Dermis blood vessel endothelial cell (primary cell): ENCODE measurements at places on chromosomes 5 and 9. TPM values are rescaled to one million over a fixed set of nuclear protein-coding genes. Genes with fewer than 3 reads are reported as not detected.

PCDHA1 gene
- total RNA-seq: 0.17 TPM in 1 of 2 replicates, not detected in the other

TMEM232 gene
- 0.37 and 1.7 TPM in 2 replicates for total RNA-seq

DOCK2 gene
- total RNA-seq: 0.17 and 0.28 TPM in 2 replicates

IARS1 gene
- 124 and 197 TPM in 2 replicates for total RNA-seq

SLC34A3 gene
- not detected in 2 replicates for total RNA-seq

SLC45A2 gene
- 0.09 TPM in 1 of 2 replicates, not detected in the other for total RNA-seq

NEUROG1 gene
- total RNA-seq: not detected in 2 replicates

SHOC1 gene
- total RNA-seq: not detected in 2 replicates

ACOT12 gene
- 0.37 TPM in 1 of 2 replicates, not detected in the other for total RNA-seq

CMBL gene
- total RNA-seq: 3.6 and 6.3 TPM in 2 replicates

DDX4 gene
- 0.17 TPM in 1 of 2 replicates, not detected in the other for total RNA-seq

CCNH gene
- 62.5 and 74.0 TPM in 2 replicates for total RNA-seq

GRCh38 chr5:124888622-124889485 lies 142.4 kb upstream of the ZNF608 start:
- DNase-seq: no peak

- DNase-seq: no peak
These were observed 387.4 kb downstream of the FGF10 start for GRCh38 chr5:44001675-44002380.

DNA sequence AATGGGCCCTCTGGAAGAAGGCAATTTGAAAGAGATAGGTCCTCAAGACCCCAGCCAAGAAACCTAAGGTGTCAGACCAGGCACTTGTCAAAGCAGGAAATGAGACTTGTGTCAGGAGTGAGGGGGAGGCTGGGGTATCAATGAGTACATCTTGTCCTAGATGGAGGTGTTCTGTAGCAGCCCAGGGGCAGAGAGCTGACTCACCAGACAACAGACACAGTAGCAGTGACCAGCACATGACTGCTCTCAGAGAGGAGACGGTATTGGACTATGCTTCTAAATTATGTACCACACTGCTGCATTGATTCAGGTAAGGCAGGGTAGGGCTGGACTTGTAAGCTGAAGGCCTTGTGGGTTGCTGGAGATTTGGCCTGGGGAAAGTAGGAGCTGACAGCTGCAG lies 551.2 kb upstream of the KLF4 start:
- DNase-seq: peak; percentile 12

GRCh38 chr5:37881359-37881758 lies 41.5 kb upstream of the GDNF start:
- DNase-seq: no peak

DNA sequence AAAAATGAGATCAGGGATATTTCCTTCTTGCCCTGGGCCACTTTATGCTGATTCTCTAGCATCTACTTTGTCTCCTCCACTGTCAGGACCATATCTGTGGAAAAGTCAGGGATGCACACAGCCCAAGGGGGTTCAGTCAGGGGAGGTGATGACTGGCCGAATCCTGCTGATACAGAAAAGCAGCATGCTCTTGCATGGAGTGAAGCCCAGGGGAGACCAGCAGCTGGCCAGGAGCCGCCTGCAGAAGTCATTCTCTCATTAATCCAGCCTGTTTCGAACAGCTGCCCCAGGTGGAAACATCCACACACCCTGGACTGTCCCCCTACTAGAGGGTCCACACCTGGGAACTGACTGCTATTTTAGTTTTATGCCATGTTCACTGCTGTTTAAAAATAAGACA lies 177.1 kb downstream of the ATP10B start:
- no peak for DNase-seq

DNA sequence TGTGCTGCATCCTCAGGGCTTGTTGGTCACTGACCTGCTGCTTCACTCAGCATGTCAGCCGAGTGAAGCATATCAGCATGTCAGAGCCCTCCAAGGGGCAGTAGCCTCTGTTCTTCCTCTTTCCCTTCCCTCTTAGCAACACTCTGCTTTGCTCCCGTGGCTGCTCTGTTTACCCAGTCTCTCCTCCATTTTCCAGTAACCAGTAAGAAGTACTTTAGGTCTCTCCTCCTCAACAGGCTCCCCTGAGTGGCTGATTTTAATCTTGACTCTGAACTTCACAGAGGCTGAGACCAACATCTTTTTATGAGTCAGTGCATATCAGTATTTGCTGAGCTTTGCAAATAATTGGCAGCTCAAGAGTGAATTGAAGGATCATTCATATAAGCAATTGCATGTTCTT lies 18.6 kb upstream of the ADRB2 start:
- DNase-seq: no peak

DNA sequence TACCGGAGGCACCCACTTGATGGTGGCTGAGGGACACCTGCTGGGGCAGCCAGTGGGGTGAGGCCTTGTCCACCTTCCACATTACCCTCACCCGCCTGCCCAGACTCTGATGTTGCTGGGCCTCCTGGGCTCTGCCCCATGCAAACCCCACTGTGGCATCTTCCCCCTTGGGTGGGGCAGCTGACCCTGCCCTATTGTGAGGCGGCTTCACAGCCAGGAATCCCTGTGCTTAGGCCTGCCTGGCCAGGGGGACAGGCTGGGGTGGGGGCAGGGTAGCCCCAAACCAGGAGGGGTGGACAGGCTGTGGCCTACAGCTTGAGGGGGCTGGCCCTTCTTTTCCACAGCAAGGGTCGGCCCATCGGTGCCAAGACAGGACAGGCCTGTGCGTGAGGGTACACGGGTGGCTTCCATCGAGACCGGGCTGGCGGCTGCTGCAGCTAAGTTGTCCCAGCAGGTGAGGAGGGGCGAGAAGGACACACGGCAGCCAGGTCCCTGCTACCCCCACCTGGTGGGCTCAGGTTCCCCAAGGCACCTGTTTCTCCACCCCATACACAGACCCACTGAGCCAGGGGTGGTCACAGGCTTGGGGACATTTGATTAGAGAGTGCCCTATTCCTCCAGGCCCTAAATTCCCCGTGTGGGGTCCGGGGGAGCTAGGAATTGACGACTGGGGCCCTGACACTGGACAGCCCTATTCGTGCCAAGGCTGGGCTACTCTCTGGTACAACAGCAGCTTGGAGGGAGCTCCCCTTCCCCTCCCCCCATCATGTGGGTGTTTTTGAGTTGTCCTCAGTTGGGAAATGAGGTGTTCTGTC lies 99.2 kb downstream of the PHF2 start:
- DNase-seq: no peak

GRCh38 chr9:27303219-27303618 lies 6.3 kb upstream of the EQTN start:
- no peak for DNase-seq

DNA sequence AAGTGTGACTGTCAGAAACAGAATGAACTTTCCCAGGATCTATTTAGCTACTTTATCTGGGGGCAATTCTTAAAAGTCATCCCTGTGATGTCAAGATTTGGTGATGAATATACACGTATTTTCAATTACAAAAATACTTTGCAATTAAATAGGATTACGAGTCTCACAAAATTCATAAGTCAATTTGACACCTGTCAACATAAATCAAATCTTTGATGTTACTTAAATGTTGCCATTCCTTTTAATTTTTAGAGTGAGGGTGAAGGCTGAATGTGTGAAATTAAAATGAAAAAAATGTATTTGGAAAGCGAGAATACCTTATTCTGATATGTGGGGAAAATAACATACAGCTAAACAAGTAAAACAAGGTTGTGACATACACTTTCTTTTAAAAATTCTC lies 202.9 kb downstream of the EPB41L4A start:
- DNase-seq: no peak

- DNase-seq: no peak
These were observed 374.7 kb upstream of the WWC1 start for GRCh38 chr5:167916706-167917105.

- no peak for DNase-seq
These were observed 585.7 kb upstream of the ZNF608 start for GRCh38 chr5:125331987-125332598.

DNA sequence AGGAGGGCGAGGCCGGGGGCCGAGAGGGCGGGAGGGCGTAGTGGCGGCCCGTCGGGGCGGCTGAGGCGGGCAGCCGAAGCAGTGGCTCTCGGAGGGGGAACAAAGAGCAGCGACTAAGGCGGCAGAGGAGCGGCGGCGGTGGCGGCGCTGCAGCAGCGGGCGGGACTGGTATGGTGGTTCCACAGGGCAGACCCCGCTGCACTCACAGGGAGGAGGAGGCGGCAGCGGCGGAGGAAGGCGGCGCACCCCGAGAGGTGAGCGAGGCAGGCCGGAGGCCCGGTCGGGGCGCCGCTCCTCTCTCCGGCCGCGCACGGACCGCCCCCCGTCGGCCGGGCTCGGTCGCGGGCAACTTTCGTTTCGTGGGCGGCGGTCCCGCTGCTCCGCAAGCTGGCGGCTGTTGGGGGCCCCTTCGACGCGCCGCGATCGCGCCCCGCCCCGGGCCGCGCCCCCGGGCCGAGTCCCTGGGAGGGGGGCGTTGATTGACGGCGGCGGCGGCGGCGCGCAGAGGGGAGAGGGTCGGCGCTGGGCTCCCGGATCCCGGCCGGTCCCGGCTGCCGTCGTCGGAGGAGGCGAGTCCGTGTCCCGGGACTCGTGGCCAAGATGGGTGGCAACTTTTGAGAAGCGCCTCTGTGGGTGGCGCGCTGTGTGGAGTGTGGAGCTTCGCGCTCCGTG lies 467 bp downstream of the CNOT6 start:
- peak; percentile 50 for DNase-seq

DNA sequence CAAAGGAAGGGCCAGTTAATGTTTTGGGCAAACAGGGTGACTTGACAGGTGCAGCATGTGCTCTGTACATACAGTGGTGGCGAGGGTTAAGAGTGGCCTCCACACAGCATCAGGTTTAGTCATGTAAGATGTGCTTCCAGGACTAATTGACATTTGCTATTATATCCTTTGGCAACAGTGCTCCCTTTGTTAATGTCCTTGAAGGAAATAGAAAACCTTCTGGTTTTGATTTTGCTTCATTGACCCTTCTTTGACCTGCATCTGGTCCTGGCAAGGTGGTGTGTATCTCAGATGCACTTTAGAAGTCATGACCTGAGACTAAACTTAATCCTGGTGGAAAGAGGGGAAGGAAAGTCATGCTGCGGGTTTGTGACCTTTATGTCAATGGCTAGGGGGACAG lies 440.0 kb downstream of the ENC1 start:
- peak; percentile 30 for DNase-seq

DNA sequence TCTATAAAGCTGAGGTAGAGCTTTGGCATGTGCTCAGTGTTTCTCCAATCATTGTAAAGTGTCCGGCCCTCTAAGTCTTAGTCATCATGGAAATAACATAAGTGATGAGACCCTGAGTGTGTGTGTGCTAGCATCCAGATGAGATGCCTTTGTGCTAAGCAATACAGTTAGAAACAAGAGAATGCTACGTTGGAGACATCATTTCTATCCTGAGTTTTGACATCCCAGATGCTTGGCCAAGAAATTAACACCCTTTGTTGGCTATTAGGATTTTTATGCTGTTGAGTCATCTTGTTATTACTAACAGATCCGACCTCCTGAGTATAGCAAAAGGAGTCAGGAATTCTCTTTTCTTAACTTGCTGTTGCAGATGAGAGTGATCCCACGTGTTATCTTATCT lies 508.0 kb downstream of the GADD45G start:
- DNase-seq: no peak

- no peak for DNase-seq
These were observed 76.3 kb upstream of the TNC start for GRCh38 chr9:115194216-115194615.

- DNase-seq: no peak
These were observed 90.8 kb downstream of the ARHGAP26 start for GRCh38 chr5:142861011-142861410.

DNA sequence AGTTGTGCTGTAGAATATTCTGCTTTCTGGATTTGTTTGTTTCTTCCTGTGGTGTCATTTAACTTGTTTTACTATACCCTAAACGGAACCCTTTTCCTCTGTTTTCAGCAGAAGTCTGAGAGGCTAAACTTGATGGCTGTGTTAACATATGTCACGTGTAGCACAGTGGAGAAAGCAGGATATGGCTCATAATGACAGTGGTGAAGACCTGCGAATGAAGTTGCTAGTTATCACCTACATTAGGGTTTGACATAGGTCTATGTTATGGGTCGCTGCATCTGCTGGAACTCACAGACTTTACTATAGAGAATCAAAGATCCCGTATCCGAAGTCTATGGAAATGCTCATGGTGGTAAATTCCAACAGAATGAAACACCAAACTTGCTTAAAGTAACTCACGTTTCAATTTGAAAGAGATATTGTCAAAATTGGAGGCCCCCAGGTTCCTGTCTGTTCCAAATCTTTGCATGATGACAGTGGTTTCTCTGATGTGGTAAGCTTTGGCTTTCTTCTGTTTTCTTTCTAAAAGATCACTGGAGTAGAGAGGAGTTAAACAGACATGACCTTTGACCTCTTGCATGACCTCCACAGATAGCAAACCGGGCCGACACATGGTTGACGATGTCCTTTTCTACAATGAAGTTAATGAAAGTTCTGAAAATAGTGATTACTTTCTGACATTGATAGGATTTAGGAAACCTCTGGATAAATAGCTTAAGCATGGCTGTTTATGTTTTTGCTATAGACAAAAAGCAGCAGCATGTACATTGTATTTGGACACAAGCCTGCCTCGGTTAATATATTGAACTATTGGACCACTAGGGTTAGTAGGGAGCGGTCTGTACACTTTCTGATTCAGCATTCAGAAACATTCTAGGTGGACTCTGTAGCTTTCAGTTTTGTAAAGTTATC lies 3.1 kb upstream of the CATSPER3 start:
- DNase-seq: no peak

- DNase-seq: peak; percentile 11
These were observed 7.1 kb upstream of the DOCK2 start for GRCh38 chr5:169629847-169630548.

GRCh38 chr5:88878976-88879375 lies 4.0 kb downstream of the MEF2C start:
- peak; percentile 54 for DNase-seq
